ENCODE measurements at places on chromosomes 5 and 9.

- no peak for DNase-seq
Measured at GRCh38 chr5:112338681-112339337, 80.3 kb downstream of the EPB41L4A start.

DNA sequence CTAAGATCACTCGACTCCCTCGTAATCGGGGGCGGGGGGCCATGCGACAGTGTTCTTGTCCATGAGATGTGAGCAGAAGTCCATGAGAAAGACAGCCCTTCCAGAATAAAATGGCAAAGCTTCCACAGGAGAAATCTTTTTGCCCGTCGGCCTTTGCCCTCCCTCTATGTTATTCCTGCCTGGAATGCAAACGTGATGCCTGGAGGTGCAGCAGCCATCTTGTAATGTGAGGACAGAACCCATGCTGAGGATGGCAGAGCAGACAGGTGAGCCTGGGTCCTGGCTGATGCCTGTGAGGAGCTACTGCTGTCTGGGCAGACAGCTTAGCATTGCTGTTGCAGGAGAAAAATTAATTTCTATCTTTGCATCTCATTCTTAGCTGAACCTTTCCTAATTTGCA, 17.2 kb downstream of the MED10 start:
- no peak for DNase-seq

DNA sequence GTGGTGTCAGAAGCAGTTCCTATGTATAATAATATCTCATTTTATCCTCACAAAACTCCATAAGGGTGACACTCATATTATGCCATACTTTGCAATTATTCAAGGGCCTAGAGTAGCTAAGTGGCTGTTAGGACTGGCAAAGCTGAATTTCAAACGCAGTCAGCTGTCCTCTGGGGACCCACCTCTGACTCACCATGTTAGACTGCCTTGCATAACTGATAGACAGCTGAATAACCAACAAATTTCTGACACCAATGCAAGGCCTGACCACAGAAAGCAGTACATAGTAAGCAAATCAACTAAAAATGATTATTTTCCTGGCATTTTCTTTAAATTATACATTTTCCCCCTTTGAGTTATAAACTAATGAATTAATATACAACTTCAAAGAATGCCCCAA, 251.6 kb upstream of the PTGER4 start:
- no peak for DNase-seq

DNA sequence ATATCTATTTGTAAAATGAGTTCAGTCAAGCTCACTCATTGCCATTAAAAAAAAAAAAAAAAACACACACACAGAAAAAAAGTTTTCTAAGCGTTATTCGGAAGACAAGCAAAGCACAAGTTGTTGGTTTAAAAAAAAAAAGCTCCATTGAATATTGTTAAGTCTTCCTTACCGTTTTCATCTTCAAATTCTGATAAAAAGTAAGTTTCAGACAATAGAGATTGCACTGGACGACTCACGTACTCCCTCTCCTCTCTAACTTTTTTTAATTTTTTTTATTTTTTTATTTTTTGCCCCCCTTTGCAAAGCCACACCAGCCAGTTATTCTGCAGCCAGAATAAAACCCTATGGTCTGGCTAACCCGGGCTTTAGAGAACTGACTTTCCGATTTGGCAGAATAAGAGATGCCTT, 544 bp downstream of the ADAMTS6 start:
- DNase-seq, result no peak

DNA sequence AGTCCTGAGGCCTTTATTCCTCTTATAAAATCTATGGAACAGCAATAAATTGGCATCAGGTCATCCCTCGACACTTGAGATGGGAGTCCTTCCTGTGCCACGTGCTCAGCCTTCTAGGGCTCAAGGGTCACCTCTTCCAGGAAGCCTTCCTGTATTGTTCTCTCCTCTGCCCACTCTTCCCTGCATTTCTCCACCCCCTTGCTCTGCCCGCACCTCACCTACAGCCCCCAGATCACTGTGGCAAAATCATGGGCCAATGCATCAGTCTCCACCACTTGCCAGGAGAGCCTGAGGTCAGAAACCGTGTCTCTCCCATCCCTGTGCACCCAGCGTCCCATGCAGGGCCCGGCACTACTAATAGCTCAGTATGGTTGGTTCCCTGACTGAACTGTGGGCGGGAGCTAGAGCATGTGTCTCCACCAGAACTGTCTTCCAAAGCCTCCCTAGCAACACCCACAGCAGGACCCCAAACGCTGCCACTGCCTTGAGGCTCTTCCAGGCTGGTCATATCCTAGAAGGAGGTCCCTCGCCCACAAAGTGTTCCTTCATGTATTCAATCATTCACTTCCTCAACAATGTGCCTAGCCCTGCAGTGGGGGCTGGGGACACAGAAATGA, 13.5 kb downstream of the DUSP1 start:
- DNase-seq, result no peak

Measured in activated naive CD4-positive, alpha-beta T cell treated with Interleukin-2 at 50 U/mL for 16 hours (primary cell).